Activated naive CD4-positive, alpha-beta T cell treated with Interleukin-2 at 50 U/mL for 16 hours (primary cell): ENCODE measurements at places on chromosomes 6 and 20.

- DNase-seq: no peak
Measured at GRCh38 chr6:155227046-155227445, 36.8 kb upstream of the CLDN20 start.

- no peak for DNase-seq
Measured at GRCh38 chr6:83849610-83850009, 3.5 kb upstream of the RIPPLY2 start.

DNA sequence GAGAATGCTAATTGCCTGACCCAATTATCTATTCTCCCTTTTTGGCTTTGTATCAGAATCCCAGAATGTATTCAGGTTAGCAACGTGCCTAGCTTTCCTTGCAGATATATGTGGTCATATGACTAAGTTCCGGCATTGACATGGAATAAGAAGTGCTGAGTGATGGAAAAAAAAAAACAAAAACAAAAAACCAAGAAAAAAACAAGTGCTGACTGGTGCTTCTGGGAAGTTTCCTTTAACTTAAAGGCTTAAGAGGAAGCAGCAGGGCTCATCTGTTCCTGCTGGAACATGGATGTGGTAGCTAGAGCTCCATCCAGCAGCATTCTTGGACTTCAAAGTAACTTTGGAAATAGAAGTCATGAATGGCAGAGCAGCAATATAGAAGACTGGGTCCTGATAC lies 10.4 kb upstream of the RPF2 start:
- no peak for DNase-seq

DNA sequence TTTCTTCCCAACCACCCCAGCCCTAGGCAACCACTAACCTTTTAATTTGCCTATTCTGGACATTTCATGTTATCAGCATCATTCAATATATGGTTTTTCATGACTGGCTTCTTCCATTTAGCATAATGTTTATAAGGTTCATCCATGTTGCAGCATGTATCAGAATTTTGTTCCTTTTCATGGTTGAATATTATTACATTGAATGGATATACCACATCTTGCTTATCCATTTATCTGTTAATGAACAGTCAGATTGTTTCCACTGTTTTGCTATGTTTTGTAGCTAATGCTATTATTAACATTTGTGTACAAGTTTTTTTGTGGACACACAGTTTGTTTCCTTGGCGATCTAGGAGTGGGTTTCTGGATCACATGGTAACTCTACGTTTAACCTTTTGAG lies 3.0 kb upstream of the DNAAF9 start:
- DNase-seq: no peak

GRCh38 chr6:70849348-70850069 lies 107.4 kb downstream of the B3GAT2 start:
- no peak for DNase-seq

DNA sequence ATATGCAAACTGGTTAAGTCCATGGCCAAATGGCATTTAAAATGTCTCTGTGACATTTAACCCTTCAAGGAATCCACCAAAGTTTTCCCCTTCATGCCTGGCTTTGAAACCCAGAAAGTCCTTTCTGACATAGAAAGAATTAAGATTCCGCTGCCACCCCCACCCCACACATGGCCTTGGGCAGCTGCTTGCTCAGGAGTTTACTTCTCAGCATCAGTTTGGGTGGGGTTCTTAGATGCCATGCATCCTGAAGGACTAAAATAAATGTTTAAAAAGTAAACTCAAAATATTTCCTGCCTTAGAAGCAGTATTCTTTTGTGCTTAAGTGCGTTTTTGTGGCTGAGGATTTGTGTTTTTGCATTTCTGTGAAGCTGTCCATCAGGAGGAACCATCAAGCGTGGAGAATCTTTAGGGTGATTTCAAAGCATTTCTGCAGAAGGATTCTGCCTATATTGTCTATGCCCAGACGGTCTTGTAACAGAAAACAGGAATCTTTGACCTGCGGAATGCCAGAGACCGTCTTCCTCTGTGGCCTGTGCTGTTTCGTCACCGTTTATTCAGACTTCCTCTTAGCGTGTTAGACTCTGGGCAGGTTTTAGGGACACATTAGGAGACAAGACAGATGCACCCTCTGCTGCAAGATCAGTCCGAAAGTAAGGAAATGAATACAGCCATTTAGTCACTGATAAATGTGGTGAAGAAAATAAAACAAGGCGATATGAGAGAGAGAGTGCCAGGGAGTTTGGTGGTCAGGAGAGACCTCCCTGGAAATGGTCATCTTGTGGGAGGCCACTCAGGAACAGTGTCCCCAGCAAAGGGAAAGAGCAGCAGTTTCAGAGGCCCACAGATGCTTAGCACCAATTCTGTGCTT lies 6.2 kb downstream of the DUSP22 start:
- no peak for DNase-seq
